ENCODE measurements at places on chromosomes 16 and 17.

GRCh38 chr16:75317532-75317931, 66.1 kb upstream of the BCAR1 start:
- DNase-seq = no peak

- no peak for DNase-seq
Measured at GRCh38 chr16:65917466-65917865, 449.0 kb upstream of the CDH5 start.

DNA sequence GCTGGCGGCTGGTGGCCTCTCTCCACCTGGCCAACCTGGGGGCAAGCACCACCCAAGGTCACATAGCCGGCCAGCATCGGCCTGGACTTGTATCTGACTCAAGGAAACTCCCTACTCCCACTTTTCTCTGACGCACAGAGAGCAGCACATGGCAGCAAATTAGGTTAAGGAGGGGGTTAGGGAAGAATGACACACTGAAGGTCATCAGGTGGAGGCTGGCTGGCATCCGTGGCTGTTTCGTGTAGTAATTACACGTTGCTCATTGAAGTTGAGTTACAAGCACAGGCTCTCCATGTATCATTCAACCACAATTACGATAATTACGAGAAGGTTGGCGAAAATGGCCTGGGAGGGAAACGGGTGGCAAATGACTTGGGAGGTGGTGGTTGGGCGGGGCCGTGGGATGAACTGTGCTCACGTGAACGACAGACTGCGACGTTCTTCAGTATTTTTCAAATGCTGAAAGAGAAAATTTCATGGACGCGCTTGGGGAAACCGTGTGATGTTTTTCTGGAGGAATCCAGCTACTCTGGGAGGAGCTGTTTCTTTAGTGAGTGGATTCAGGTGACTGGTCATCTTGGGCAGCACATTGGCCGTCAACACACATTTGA, 4.0 kb upstream of the METRNL start:
- DNase-seq = no peak

DNA sequence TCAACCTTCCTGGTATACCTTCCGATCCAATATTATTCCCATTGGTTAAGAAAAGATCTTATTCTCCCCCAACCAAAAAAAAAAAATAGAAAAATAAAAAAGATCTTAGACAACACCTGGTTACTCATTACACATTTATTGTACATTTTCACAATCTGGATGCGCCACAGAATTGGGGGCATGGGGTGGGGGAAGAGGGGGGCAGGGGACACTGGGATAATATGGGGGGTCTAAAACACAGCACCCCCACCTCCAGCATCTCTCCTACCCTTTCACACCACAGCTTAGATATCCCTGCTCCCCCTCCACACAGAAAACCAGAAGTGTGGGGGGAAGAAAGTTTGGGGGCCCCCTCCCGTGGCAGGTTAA, 3.7 kb downstream of the VAMP2 start:
- no peak for DNase-seq

GRCh38 chr17:78127888-78128550, 536 bp downstream of the TMC6 start:
- DNase-seq = no peak

DNA sequence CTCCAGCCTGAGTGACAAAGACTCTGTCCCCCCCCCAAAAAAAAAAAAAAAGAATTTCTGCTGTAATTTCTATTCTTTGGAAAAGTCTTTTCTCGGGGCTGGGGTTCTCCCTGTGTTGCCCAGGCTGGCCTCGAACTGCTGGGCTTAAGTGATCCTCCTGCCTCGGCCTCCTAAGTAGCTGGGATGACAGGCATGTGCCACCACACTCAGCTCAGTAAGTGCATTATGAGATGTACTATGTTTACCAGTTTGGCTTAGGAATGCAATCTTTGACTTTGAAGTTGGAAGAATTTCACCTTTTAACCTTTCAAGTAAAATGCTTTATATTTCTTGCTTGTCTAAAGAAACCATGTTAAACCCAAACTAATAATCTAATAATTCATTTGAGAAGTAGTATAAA, 28.0 kb upstream of the ADCY7 start:
- DNase-seq = no peak
